ENCODE measurements at places on chromosomes 7 and 10. TPM values are rescaled to one million over a fixed set of nuclear protein-coding genes. Genes with fewer than 3 reads are reported as not detected.

- DNase-seq = peak; percentile 51
These were observed 163.3 kb downstream of the GRID1 start for GRCh38 chr10:86203162-86203905.

DNA sequence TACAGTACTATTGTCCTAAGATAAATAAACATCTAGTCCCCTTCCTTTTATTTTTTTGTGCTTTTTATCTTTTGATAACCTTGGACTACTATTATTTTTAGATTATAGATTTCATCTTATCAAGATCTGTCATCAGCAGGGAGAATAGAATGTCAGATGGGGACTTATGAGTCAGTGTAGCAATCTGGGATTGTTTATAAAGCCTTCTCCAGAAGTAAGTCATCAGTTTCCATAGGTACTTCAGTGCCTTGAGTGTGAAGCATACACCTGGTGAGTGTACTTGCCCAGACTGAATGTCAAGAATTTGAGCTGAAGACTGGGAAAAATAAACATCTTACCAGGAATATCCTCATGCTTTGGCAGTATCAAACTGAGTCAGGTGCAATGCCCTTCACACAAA lies 2.1 kb downstream of the CASD1 start:
- DNase-seq = no peak

- DNase-seq = no peak
These were observed 196.7 kb downstream of the MTERF1 start for GRCh38 chr7:91683823-91684222.

DNA sequence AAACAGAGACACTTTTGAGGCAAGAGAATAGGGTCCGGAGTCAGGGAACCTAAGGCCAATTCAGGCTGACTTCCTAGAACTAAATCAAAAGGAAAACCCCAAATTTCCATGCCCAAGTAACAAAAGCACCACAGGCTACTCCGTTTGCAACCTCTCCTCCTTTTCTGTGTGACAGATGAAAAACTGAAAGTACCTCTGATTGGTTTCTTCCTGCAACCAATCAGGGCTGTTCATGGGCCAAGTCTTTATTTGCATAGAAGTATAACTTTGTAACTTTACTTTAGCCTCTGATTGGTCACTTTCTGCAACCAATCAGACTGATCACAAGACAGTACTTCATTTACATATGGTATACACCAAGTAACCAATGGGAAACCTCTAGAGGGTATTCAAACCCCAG lies 239.9 kb upstream of the KCND2 start:
- DNase-seq = no peak

GRCh38 chr7:47039089-47039648 lies 542.7 kb downstream of the TNS3 start:
- no peak for DNase-seq

DNA sequence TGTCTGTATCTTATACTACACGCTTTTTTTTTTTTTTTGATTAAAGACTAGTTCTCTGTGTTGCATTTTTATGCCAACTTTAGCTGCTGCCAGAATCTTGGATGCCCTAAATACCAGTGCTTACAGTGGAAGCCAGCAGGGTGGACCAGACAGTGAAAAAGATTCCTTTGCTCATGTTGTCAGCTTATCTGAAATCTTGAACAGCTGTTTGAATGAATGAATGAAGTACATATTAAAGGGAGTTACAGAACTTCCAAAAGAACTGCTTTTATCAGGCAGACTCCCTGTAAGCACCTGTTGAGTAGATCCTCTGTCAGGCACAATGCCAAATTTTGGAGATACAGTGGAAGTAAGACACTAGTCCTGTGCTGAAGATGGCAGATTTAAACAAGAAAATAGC lies 184.9 kb downstream of the PPP1R9A start:
- DNase-seq = no peak

- no peak for DNase-seq
These were observed 130.6 kb upstream of the SVIL start for GRCh38 chr10:29765330-29765729.

DNA sequence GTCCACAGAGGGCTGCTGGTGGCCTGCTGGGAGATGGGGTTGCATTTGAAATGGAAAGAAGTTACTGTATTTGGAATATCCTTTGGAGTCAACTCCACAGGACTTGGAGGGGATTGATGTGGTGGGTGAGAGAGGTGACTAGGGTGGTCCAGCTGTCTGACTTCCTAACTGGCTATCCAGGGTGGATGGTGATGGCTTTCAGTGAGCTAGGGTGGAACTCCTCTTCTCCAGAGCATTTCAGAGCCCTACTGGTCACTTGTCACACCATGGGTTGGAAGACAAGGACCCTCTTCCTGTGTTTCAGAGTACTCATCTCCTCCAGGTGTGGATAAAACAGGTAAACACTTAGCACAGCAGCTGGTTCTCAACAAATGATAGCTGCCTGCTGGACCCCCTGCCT lies 3.3 kb upstream of the ADAMTS14 start:
- DNase-seq = no peak

DNA sequence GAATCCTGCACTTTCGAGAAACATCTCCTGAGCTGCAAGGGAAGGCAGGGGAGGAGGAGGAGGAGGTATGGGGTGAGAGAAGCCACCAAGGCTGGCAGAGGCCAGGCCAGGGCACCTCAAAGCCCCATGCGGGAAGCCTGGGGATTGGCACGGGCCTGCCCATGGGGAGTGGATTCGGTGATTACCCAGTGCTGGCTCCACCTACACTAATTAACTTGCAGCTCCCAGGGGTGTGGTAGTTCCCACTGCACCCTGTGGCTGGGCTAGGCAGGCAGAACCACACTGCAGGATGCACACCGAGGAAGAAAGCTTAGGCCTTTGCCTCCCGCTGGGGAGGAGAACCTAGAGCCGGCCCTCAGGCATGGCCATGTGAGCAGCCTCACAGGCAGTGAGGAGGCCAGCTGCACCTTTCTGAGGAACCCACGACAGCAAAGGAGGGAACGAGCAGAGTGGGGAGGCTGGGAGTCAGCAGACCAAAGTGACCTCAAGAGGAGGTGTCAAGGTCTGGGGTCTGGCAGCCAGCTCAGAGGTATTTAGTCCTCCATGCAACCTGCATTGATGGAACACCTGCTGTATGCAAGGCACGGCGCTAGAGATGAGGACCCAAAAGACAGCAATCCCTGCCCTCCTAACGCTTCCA lies 27.2 kb downstream of the GRID1 start:
- DNase-seq = no peak

- DNase-seq = no peak
These were observed 116.3 kb upstream of the SHH start for GRCh38 chr7:155928583-155928982.

DNA sequence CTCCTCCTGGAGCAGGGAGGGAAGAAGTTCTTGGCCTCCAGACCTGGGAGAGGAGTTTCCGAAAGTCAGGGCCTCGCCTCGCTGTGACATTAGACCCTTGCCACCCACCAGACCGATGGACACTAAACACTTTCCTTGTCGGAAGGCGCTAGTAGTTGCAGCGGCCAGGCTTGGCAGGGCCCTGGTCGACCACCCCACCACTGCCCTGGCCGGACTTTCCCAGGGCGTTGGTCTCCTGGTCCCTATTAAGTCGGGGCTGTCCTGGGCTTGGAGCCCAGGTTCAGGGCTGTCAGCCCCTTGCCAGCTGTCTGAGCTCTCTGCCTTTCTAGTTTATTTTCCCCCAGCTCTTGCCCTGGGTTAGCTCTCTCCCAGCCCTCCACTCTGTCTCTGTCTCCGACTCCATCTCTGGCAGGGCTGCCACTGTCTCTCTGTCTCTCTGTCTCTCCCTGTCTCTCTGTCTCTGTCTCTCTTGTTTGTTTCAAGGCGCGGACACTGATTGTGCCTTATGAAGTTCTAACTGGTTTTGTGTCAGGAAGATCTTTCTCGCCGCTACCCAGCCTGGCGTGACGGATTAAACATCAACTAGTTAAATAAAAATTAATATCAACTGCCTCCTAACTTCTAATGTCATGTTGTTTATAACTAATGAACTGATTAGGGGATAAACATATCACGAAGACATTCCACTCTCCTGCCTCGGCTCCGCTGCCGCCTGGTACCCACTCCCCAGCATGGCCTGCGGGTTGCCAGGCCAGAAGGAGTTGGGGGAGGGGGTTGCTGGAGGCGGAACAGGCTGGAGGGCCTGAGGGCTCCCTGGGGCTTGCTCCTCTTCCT lies 13.8 kb upstream of the PAX2 start:
- DNase-seq = no peak

GRCh38 chr7:105759670-105760550 lies 116.5 kb downstream of the ATXN7L1 start:
- DNase-seq = peak; percentile 28

DNA sequence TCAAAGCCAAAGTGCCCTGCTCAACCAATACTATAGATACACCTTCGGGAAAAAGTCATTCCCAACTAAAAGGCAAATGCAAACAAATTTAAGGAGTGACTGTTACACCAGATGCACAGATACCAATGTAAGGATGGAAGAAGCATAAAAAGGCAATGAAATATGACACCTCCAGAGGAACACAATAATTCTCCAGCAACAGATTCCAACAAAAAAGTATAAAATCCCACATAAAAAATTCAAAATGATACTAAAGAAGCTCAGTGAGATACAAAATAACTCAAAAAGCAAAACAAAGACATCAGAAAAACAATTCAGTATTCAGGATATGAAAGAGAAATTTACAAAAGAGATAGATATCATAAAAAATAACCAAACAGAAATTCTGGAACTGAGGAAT lies 44.1 kb upstream of the ASAH2 start:
- no peak for DNase-seq

DNA sequence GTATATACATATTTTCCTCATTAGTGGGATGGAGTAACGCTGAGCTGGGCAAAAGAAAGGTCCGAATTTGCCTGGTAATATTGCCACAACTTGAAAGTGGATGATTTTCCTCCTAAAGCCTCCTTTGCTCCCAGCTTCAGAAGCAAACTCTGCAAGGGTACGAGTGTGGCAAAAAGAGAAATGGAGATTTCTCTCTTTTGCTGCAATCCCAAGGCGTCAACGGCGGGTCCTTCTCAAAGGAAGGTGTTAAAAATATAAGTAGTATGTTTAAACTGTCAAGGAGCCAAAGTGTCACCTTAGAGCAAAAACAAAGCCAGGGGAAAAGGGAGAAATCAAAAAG lies 12.4 kb upstream of the HOXA2 start:
- DNase-seq = no peak

GRCh38 chr7:27147199-27148030 lies at the start of gene HOXA6:
Gene HOXA6, minus strand, starts transcription at chr7:27147774. Its CDS starts 25 bp downstream, at chr7:27147749.
- no peak for DNase-seq

GRCh38 chr7:31051598-31052486 lies at the start of gene ADCYAP1R1:
Gene ADCYAP1R1, plus strand, starts transcription at chr7:31052308. Its CDS starts 10,957 bp downstream, at chr7:31063265.
- peak; percentile 48 for DNase-seq

DNA sequence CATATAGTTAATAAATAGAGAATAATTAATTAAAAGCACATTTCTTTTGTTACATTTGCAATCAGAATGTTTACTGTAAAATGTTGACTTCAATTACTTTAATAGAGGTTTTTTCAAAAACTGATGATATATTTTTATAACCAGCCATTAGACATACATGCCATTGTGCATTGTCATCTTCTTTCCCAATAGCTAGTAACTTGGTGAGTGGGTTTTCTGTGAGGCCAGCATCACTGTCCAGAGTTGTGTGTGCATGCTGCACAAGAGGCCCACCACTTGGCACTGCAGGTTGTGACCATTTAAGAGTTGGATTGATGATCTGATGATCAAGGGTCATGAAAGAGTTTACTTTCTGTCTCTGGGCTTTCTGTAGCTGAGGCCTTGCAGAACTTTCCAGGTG lies 46.5 kb downstream of the TFEC start:
- DNase-seq = no peak

- no peak for DNase-seq
These were observed 398.6 kb downstream of the GPAM start for GRCh38 chr10:111784946-111785465.

DNA sequence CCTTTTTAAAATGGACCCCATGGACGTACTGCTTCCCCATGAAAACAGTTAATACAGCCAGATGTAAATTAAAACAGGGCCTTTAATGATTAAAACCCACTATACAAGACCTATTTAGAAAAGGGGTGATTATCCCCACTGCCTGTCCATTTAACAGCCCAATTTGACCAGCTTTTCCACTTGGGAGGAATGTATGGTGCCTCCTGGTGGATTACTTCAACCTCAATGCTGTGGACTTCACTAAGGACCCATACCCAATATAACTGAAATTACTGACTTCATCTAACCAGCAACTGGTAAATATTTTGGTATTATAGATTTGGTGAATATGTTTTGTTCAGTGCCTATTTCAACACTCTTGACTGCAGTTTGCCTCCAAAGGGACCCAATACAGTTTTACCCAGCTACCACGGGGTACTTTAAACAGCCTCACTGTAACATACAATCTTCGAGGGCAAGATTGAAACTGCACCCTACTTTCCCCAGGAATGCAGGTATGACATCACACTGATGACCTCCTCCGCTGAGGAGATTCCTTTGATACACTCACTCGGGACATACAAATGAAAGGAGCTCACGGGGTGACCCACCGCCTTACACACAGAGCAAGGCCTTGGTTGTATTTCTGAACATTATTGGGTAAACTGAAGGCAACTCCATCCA lies 192.8 kb downstream of the DNAJC1 start:
- DNase-seq = no peak

- no peak for DNase-seq
These were observed 46.0 kb downstream of the INSIG1 start for GRCh38 chr7:155343661-155344121.

- DNase-seq = no peak
These were observed 35.7 kb upstream of the EEPD1 start for GRCh38 chr7:36117203-36117840.

DNA sequence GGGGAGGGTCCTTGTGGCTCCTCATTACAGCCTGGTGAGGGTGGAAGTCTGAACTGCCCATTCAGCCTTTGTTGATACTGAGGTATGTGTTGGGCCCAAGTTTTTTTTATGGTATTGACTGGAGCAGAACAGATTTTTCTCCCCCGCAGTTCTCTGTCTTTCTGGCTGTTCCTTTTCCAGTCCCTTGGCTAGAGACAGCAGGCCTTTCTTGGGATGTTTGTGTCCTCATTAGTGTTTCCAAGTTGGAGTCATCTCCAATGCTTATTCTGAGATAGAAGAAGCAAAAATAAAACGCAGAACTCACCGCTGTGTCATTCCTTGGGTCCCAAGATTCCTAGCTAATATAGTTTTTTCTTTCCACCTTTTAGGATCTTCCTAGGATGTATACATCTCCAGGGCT lies 193.3 kb downstream of the RAMP3 start:
- DNase-seq = no peak

- DNase-seq = no peak
These were observed 210.3 kb upstream of the GPR26 start for GRCh38 chr10:123455861-123456260.

- peak; percentile 46 for DNase-seq
These were observed 928 bp upstream of the CSTF2T start for GRCh38 chr10:51700228-51700817.

GRCh38 chr7:30776971-30777370 lies 5.8 kb downstream of the MINDY4 start:
- DNase-seq = no peak

FAM25C gene
- not detected for polyA plus RNA-seq

EGR2 gene
- polyA plus RNA-seq = 7.2 TPM

GPER1 gene
- polyA plus RNA-seq = 6.5 TPM

SMC3 gene
- polyA plus RNA-seq = 80.8 TPM

GBX1 gene
- polyA plus RNA-seq = not detected

THSD7A gene
- 58.2 TPM for polyA plus RNA-seq

PAPOLB gene
- polyA plus RNA-seq = 0.12 TPM

FAM237B gene
- polyA plus RNA-seq = 0.36 TPM

PAX4 gene
- not detected for polyA plus RNA-seq

HTR7 gene
- 0.50 TPM for polyA plus RNA-seq

DNTT gene
- 0.20 TPM for polyA plus RNA-seq

PDSS1 gene
- polyA plus RNA-seq = 10.8 TPM

TMEM176B gene
- 83.6 TPM for polyA plus RNA-seq

ELOVL3 gene
- polyA plus RNA-seq = 3.1 TPM

STEAP4 gene
- 0.18 TPM for polyA plus RNA-seq
